ENCODE measurements at places on chromosomes 6 and 20. TPM values are rescaled to one million over a fixed set of nuclear protein-coding genes. Genes with fewer than 3 reads are reported as not detected.

Gene MICB
- total RNA-seq: 29.2 TPM

Gene PRDM13
- total RNA-seq: under 0.01 TPM

Gene CDC25B
- 25.2 TPM for total RNA-seq

Gene TSBP1
- not detected for total RNA-seq

Gene MOG
- not detected for total RNA-seq

Gene MYH7B
- under 0.01 TPM for total RNA-seq

Gene PRRT1
- 0.42 TPM for total RNA-seq

Gene GRM1
- total RNA-seq: not detected

Gene ID4
- not detected for total RNA-seq

Gene TRIM31
- total RNA-seq: 0.10 TPM

Gene EMILIN3
- total RNA-seq: under 0.01 TPM

Gene GRIK2
- not detected for total RNA-seq

Gene OLIG3
- not detected for total RNA-seq

Gene ZNF334
- 0.10 TPM for total RNA-seq

Gene CALHM4
- 0.21 TPM for total RNA-seq

Gene RSPO4
- not detected for total RNA-seq

Gene CAP2
- total RNA-seq: 0.10 TPM

Gene SMAP1
- 25.7 TPM for total RNA-seq

Gene EYS
- total RNA-seq: under 0.01 TPM

Gene PRSS35
- 0.10 TPM for total RNA-seq

Gene ASXL1
- 117 TPM for total RNA-seq

Gene ATP9A
- 2.3 TPM for total RNA-seq

Gene VSX1
- total RNA-seq: not detected

Gene CLVS2
- under 0.01 TPM for total RNA-seq

Gene RBPJL
- total RNA-seq: not detected

Gene FAXC
- not detected for total RNA-seq

Gene MAPK14
- 86.9 TPM for total RNA-seq

Gene RAB44
- 1.3 TPM for total RNA-seq

Gene EYA4
- total RNA-seq: not detected

Gene PEX7
- total RNA-seq: 6.1 TPM
